Uterus (tissue), 4 donors: ENCODE measurements at places on chromosomes 1 and 21. TPM values are rescaled to one million over a fixed set of nuclear protein-coding genes. Genes with fewer than 3 reads are reported as not detected.

DNA sequence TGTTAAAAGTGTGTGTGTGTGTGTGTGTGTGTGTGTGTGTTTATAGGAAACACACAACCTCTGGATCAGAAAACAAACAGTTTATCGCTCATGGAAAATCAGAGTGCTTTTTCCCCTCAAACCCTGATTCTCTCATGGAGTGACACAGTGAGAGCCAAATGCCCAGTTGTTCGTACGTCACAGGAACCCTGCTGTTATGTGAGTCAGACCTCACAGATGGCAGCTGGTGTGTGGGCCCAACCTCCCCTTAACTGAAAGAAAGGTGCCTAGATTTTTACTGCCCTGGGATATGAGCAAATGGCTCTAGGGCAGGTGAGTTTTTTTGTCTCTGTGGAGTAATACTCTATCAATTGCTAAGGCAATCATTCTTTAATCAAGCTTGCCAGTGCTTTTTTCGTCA is 1788.1 kb downstream of the BRINP3 start:
- DNase-seq, result no peak

DNA sequence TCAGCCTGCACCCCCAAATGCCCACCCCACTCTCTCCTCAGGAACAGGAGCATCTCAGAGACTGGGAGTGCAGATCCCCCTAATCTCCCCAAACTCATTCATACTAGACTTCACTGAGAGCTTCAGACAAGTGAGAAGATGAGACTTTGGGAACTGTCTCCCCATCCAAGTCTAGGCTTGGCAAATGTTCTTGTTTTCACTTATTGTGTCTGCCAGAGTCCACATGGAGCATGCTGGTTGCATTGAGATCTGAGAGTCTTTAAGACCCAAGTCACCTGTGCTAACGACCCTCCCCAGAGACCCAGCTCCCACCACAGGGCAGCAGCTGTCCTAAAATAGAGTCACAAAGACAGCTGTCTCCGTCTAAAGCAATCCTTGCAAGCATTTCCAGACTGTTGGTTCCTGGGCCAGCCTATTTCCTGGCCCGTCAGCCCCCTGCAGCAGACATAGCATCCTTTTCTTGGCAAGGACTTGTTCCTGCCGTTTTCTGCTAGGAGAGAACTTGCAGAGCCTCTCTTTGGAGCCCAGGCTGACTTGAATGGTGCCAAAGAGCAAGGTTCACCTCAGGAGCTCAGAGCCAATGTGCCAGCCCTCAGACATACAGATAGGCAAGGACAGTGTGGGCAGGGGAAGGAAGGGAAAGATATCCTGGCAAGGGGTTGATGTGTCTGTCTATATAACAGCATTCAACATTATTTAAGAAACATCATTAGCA is 1.9 kb upstream of the CNTN2 start:
- DNase-seq, result no peak

Gene OR10Z1
- total RNA-seq, result not detected

DNA sequence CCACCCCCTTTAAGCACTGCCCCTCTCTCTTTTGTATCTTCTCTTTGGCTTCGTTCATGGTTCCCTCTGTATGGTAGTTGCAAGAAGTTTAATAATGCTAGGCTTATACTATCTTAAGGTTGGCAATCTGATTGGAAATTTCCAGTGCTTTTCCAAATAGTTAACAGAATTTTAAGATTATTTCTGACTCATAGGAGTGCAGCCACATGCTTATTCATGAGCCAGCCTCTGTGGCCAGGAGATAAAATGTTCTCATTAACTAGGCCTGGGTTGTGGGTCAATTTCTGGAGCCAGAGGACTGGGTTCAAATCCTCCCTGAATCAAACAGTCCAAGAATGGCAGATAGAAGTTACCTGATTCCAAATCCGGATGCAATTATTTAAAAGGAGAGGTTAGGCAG is 103.1 kb downstream of the ATP6V1G3 start:
- no peak for DNase-seq

DNA sequence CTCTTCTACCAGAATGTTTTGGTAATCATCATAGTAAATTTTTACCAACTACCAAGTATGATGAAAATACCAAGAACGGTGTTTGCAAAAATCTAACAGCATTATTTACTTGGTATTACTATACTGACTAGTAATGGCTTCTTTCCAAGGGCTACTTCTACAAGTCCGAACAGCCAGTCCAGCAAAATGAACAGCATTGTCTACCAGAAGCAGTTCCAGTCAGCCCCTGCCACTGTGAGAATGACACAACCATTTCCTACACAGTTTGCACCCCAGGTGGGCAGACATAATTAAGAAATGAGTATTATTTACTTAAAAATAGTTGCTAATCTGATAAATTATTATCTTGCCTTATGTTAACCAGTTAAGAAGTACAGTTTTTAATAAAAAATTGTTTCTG is 33.8 kb upstream of the MYOCOS start:
- no peak for DNase-seq

GRCh38 chr1:243367314-243367713 is 111.5 kb downstream of the SDCCAG8 start:
- DNase-seq, result no peak

Gene DISC1
- total RNA-seq, result 33.4 TPM

Gene PGLYRP4
- total RNA-seq, result not detected

DNA sequence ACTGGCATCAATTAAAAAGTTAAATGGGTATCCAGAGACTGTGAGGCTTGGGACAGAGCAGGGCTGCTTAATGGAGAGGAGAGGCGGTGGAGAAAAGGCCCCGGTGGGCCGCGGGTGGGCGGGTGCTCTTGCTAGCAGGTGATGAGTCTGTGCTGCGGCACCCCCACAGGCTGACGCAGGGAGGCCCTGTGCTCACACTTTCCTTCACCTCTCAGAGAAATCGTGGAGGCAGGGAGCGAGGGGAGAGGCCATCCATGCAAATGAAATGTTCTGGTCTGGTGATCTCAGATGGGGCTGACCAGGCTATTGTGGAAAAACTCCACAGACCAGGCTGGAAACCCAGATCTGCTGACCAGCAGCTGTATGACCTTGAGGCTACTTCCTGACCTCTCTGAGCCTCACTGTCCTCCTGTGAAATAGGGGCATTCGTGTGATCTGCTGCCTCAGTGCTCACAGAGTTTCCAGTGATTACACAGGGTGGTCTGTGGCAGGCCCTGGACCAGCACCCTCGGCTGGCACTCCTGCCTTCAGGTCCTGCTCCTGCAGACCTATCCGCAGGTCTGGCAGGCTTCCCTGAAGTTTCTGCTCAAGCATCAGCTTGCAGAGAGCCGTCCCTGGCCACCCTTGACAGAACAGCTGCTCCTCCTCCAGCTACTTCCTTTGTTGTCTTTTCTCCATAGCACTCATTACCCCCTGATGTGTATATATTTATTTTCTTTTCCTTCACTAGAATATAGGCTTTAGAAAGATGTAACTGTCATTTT is 89.2 kb downstream of the BEND5 start:
- DNase-seq, result no peak

- no peak for DNase-seq
These were observed 184.6 kb downstream of the TGFB2 start for GRCh38 chr1:218529646-218530300.

GRCh38 chr1:24526940-24527542 is 24.4 kb downstream of the RCAN3 start:
- DNase-seq, result no peak

- peak; percentile 63 for DNase-seq
These were observed 173.4 kb downstream of the TOMM20 start for GRCh38 chr1:234955107-234955731.

- no peak for DNase-seq
These were observed 128.8 kb downstream of the MACF1 start for GRCh38 chr1:39333296-39333695.

GRCh38 chr1:209616366-209617046 is 33.0 kb downstream of the CAMK1G start:
- no peak for DNase-seq

Gene HES4
- 19.6 TPM for total RNA-seq

Gene PADI3
- total RNA-seq, result not detected
